ENCODE measurements at places on chromosomes 4 and X. TPM values are rescaled to one million over a fixed set of nuclear protein-coding genes. Genes with fewer than 3 reads are reported as not detected.

The GLRA2 gene
- not detected for total RNA-seq

The ASMTL gene
- total RNA-seq, result 11.0 TPM

The MAGEB1 gene
- not detected for total RNA-seq

The RADX gene
- total RNA-seq, result 1.7 TPM

The NSG1 gene
- under 0.01 TPM for total RNA-seq

The RASGEF1B gene
- total RNA-seq, result 0.51 TPM

The STBD1 gene
- total RNA-seq, result 10.8 TPM

The GPR173 gene
- 2.3 TPM for total RNA-seq

The RPA4 gene
- total RNA-seq, result 1.2 TPM

The SLAIN2 gene
- total RNA-seq, result 34.2 TPM

The ZFP42 gene
- total RNA-seq, result 0.26 TPM

The GPRASP1 gene
- total RNA-seq, result 5.8 TPM

The MAGEC3 gene
- not detected for total RNA-seq

The MSANTD1 gene
- total RNA-seq, result 0.50 TPM

The C1QTNF7 gene
- 1.5 TPM for total RNA-seq

The MAGEA10 gene
- total RNA-seq, result not detected

The SLITRK4 gene
- total RNA-seq, result 0.99 TPM

The PGAM4 gene
- not detected for total RNA-seq

The HTN3 gene
- not detected for total RNA-seq

The MAGEA9B gene
- not detected for total RNA-seq

The PRICKLE3 gene
- total RNA-seq, result 4.6 TPM

The RBM46 gene
- not detected for total RNA-seq

The PRDM5 gene
- total RNA-seq, result 19.0 TPM

The SMIM43 gene
- 0.83 TPM for total RNA-seq

The F8A1 gene
- total RNA-seq, result 2.3 TPM

The GPM6B gene
- 1.0 TPM for total RNA-seq

The NXF2 gene
- not detected for total RNA-seq

The PDZD4 gene
- 0.26 TPM for total RNA-seq
